CD4-positive, alpha-beta T cell treated with Interleukin-1 beta for 1 hour (primary cell): ENCODE measurements at places on chromosomes 7 and 10.
A peak's percentile ranks its signal among the peaks of the same experiment; 100 is the strongest.

- no peak for DNase-seq
These were observed 39.6 kb downstream of the GPRIN2 start for GRCh38 chr10:46516660-46517416.

DNA sequence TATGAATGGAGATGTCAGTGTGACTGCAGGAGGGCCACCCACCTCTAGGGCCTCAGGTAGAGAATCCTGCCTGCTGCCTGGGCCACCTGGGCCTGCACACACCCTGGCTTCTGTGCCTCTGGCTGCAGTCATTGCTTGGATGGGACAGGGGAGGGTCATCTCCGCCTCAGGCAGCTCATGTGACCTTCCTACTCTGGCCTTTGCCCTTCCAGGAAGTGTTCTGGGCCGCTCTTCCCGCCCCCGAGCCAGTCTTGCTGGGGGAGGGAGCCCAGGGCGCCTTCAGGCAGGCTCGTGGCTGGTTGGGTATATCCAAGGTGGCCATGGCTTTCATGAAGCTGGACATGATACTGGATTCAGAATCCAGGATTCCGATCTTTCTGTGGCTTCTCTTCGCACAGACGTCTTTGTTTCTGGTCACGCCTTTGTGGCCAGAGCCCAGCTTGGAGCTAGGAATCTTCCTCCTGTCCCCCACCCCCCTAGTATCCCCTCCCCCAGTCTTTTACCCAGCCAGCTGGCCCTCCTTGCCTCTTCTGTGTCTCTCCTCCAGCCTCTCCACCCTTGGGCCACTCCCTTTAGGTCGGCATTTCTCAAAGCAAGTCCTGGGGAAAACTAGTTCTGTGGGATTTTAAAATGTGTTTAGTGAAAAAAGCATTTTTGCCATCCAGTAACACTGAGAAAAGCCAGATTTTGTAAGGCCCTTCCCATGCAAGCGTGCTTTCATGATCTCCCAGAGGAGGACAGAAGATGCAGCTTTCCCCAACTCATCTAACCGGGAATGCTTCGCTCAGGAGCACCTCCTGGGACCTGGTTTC lies 119.6 kb downstream of the ZMIZ1 start:
- DNase-seq: no peak

GRCh38 chr10:91707236-91707635 lies 74.4 kb upstream of the PPP1R3C start:
- no peak for DNase-seq

- no peak for DNase-seq
These were observed 300.4 kb downstream of the PHF14 start for GRCh38 chr7:11274074-11274473.

GRCh38 chr7:140649556-140650205 lies 9.1 kb upstream of the DENND2A start:
- no peak for DNase-seq

DNA sequence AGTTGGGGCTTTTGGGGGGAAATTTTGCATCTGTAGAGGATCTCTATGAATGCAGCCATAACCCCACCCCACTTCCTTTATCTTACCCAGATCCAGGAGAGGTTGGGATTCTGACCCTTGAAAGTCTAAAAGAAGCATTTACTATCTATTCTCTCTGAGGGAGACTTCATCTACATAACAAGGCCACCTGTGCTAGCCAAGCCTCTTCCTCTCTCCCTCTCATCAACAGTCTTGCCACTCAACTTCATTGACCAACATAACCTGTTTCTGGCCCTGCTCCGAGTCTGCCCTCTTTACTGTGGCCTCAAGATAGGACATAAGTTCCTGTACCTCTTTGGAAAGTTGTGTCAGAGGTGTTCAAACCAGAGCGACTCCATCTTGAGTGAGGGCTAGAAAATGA lies 19.4 kb downstream of the TUBAL3 start:
- DNase-seq: no peak

GRCh38 chr10:81428456-81429134 lies 446.4 kb upstream of the NRG3 start:
- DNase-seq: no peak

DNA sequence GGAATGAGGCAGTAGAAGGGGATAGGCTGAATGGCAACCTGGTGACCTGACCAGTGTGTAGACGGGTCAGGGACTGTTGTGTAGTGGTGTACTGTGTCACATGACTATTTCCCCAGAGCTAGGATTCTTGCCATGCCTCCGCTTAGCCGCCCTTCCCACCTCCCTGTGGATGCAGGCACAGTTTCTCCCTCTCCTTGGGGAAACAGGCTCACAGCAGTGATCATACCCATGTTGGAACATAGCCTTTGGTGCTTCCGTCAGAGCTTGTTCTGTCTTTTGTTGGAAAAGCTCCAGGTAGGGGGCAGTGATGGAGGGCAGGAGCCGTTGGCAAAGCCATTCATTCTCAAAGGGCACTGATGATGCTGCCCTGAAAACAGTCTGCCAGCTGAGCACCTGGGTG lies 44.3 kb downstream of the OGDH start:
- no peak for DNase-seq

GRCh38 chr10:17669185-17669872 lies 25.4 kb downstream of the STAM start:
- peak; percentile 61 for DNase-seq

DNA sequence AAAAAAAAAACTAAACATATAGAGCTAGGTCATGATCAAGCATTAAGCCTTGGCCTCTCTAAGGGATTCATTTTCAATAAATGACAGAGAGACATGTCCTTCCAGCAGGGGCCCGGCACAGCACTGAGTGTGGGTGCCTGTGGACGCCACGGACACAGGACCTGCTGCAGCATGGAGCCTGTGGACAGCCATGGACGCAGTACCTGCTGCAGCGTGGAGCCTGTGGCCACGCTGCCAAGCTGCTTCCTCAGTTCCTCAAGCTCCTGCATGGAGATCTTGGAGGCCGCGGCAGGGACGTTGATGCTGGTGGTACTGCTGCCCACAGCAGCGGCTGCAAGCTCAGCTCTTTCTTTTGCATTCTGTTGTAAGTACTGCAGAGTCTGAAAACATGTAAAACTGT lies 9.4 kb downstream of the TUBGCP2 start:
- no peak for DNase-seq
